Renal cortex interstitium (tissue), 15 donors: ENCODE measurements at places on chromosomes 7 and 10. TPM values are rescaled to one million over a fixed set of nuclear protein-coding genes. Genes with fewer than 3 reads are reported as not detected.

PROSER2 gene
- 6.6 TPM for polyA plus RNA-seq

- DNase-seq, result no peak
Measured at GRCh38 chr10:28668363-28669226, 8.7 kb upstream of the BAMBI start.

DNA sequence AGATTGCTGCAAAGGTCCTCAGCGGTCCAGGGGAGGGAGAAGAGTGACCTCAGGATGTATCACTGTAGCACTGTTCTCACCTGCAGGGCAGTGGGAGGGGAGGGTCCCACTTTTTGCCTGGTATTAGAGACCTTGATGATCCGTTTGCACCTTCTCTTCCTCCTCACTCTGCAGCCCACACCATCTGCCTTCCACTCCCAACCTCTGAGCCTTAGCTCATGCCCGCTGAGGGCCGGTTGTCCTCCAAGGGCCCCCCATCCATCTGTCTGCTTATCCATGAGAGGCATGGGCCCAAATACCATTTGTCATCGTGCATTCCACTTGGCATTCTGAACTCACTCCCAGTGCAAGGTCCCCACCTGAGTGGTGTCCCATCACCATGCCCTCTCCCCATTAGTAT is 64.6 kb upstream of the PCBD1 start:
- DNase-seq, result no peak

- DNase-seq, result no peak
Measured at GRCh38 chr10:15316871-15317464, 54.1 kb downstream of the FAM171A1 start.

VSTM4 gene
- polyA plus RNA-seq, result 14.2 TPM

DNA sequence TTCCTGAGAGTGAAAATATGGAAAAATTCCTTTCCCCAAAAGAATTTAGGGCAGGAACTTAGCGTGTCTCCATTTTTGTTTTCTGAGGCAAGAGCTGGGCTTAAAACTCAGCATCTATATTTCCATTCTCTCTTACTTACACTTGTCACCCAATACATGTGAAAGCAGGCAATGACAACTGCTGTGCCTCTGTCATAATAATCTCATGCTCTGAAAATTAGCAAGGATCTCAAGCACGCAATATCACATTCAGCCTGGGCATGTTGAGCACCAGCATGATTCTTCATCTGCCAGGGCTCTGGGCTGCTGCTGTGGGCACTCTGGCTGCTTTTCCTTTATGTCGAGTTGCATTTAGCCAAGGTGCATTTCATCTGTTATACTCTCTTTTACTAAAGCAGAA is 255.5 kb downstream of the SNX10 start:
- no peak for DNase-seq
